ENCODE measurements at places on chromosomes 4 and X.

DNA sequence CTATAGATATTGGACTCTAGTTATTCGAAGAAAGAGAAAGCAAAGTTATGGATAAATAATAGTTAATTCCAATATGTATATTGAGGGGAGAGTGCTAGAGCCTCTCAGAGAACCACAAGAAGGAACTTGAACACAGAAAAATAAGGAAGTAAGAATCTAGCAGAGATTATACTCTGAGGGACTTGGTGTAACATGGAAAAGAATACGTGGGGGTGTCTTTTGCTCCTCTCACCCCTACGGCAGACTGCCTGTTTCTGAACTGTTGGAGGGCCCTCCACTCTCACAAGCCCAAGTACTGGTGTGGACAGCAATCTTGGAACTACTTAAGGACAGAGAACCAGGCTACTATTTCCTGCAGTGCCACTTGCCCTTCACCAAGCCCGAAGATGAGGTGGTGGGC is 1174.4 kb upstream of the PCDH10 start:
- no peak for DNase-seq

DNA sequence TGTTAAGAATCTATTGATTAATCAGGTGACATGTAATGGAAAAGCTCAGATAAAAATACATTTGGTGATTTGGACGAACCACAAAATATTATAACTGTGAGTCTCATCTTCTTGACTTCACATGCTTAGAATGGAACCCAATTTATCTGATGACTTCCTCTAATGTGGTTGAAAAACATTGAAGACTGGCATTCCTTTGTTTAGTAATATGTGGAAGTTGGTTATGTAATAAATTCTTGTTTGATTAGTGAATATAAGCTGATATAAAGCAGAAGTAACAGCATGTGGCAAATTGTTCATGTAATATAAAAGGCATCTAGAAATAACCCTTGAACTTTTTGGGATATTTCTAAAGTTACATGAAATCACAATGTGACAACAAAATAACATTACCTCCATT is 9.7 kb downstream of the GIMD1 start:
- no peak for DNase-seq

- no peak for DNase-seq
Observed at GRCh38 chr4:143260750-143261149, 75.9 kb upstream of the GAB1 start.

DNA sequence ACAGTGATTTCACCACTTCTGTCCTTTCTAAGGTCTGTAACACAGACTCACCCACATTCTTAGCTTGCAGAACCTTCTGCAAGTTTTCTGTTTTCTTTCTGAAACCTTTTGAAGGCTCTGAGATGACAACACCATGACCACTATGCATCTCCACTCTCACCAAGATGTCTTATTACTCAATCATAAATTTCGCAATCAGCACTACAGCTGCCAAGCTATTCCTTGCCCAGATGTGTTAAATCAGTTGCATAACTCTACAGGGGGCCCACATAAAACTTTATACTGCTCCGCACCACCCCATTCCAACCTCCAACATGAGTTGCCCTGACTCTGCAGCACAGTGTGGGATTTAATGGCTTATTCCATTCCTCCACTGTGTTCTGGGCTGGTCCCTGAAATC is 229.9 kb downstream of the COL25A1 start:
- peak; percentile 72 for DNase-seq

GRCh38 chrX:70289793-70290770 is at the start of the genes KIF4A and PDZD11:
Gene KIF4A, plus strand, starts transcription at chrX:70290104. Its CDS starts 355 bp downstream, at chrX:70290459.
Gene PDZD11, minus strand, starts transcription at chrX:70289927. Its CDS starts 586 bp downstream, at chrX:70289341.
- peak; percentile 40 for DNase-seq

DNA sequence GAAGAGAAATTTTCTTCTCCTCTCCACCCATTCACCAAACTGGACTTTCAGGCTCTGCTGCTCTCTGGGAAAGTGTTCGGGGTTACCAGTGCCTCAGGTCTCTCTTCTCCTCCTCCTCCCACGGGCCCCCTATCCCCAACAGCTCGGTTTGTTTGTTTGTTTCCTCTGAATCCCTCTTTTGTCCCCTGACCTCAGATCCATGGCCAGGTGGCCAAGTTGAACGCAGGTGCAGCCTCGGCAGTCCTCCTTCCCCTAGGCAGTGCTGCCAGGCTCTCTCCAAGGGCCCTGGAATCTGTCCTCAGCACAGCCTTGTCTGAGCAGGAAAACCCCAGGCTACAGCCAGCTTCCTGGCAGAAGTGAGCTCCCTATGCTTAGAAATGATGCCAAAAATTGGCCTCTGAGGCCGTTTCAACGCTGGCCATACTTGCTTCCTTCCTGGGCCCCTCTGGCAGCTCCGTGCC is 60.0 kb downstream of the FHDC1 start:
- DNase-seq = no peak

GRCh38 chrX:148947399-148947975 is 447.1 kb downstream of the AFF2 start:
- DNase-seq = no peak

DNA sequence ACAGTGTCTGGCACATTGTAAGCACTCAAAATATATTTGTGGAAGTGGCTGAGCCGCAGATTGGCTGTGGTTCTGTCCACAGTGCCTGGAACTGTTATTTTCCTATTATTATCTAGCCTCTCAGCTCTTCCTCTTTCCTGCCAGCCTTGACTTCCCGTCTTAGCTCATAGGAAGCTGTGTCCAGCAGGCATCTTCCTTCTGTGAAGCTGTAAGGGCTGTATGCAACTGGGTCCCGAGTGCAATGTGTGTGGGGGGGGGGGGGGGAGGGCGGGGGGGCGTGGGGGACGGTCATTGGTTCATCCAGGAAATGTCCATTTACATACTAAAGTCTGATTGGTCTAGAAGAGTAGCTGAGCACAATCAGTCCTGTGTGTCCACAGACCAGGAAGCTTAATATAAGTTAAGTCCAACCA is 210.7 kb downstream of the PDGFRA start:
- peak; percentile 9 for DNase-seq

DNA sequence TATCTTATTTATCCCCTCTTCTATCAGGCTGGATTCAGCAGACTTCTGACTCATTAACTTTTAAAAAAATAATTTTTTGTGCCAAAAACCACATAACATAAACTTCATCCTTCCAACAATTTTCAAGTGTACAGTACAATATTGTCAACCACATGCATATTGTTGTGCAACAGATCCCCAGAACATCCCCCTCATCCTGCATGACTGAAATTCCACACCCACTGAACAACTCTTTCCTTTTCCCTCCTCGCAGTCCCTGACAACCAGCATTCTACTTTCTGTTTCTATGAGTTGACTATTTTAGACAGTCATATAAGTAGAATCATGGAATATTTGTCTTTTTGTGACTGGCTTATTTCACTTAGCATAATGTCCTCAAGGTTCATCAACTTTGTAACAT is 2.2 kb upstream of the MID2 start:
- DNase-seq = no peak

DNA sequence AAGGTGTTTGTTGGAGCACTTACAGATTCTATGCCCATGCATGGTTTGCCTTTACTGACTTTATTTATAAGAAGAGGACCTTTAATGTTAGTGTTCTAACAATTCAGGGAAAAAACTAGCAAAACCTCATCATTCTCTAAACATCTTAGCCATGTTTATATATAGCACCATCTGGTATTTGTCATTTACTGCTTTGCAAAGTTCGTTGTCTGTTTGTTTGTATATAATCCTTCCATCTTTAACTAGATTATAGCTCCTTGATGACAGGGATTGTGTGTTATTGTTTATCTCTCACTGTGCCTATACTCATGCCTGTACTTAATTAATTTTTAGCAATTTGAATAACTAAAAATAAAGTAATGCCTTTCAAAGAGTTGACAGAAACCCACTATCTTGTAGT is 170.6 kb upstream of the PACRGL start:
- DNase-seq = no peak

- no peak for DNase-seq
Observed at GRCh38 chrX:7946960-7947359, 19.7 kb upstream of the PNPLA4 start.

GRCh38 chr4:54118850-54119589 is 19.1 kb downstream of the GSX2 start:
- DNase-seq = peak; percentile 33

DNA sequence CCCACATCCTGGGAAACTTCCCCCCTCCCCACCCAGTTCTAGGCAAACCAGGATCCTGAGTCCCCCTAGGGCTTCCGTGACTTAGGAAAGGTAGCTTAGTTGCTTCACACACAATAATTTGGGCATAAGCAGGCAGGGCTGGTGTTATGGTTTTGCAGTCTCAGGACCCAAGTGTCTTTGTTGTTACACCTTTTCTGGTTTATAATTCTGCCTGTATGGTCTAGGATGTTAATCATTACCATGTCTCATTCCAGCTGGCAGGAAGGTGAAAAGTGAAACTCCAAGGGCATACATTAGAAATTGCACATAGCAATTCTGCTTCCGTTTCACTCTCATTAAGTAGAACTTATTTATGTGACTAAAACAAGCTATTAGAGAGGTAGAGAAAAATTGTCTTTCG is 16.8 kb downstream of the UGT8 start:
- DNase-seq = no peak

DNA sequence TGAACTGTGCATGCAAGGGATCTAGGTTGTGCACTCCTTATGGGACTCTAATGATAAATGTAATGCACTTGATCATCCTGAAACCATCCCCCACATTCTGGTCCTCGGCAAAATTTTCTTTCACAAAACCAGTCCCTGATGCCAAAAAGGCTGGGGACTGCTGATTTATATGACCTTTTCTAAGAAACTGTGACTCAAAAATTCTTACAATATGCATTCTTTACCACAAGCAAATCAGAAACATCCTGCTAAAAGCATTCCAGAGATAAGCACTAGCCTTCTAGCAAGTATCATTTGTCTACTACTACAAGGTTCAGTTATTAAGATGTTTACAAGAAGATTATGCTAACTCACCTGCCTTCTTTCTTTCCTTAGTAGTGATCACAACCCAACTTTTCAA is 166.5 kb upstream of the PCDH7 start:
- DNase-seq = no peak

DNA sequence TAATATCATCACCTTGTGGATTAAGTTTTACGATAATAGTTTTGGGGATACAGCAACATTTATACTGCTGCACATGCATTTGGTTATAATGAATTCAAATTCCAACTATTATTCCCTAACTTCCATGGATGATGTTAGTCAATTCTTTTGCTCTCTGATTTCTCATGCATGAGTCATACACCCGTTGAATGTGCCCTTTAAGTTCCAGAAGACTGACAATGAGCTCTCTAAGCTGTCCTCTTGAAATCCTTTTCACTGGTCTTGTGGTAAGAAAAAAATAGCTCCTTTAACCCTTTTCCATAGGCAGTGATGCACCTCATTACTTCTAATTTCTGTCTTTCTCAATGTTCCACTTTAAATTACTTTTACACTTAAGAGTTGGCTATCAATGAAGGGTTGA is 1095.2 kb upstream of the POU3F4 start:
- no peak for DNase-seq

- DNase-seq = peak; percentile 74
Observed at GRCh38 chr4:145545538-145546174, 64.0 kb downstream of the SMAD1 start.

GRCh38 chrX:15512401-15512965 is 11.9 kb downstream of the BMX start:
- no peak for DNase-seq

DNA sequence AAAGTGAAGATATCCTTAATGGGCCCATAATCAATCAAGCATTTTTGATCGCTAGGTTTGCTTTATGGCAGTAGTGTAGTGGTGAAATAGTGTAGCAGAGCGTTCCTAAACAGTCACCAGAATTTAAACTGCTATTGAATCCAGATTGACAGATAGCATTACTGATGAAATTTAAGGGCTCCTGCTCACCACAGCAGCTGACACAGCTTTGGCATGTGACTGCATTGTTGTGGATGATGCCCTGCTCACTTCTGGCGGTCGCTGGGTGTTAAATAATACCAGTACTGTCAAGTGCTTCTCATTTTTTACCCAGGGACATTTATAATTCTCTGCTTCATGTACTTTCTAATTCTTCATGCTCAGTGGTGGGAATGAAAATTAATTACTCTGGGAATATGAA is 102.0 kb upstream of the ARHGAP24 start:
- no peak for DNase-seq
